Astrocyte (in vitro differentiated cells and primary cell): ENCODE measurements at places on chromosomes 12 and 14. TPM values are rescaled to one million over a fixed set of nuclear protein-coding genes. Genes with fewer than 3 reads are reported as not detected.

OR5AU1 gene
- total RNA-seq: not detected in 2 replicates

EIF2B1 gene
- total RNA-seq: 49.3 and 52.6 TPM in 2 replicates

SLC38A1 gene
- 141 and 160 TPM in 2 replicates for total RNA-seq

C3AR1 gene
- total RNA-seq: 7.1 and 8.3 TPM in 2 replicates

INHBE gene
- 24.6 and 37.5 TPM in 2 replicates for total RNA-seq

KRT8 gene
- 2,321 and 2,570 TPM in 2 replicates for total RNA-seq

SLC6A13 gene
- total RNA-seq: 2.4 and 2.6 TPM in 2 replicates

TBX3 gene
- 1.1 and 2.0 TPM in 2 replicates for total RNA-seq

APOLD1 gene
- total RNA-seq: 0.38 and 0.70 TPM in 2 replicates

KRT5 gene
- total RNA-seq: 0.25 TPM in 1 of 2 replicates, not detected in the other

SMAGP gene
- 1.3 and 3.6 TPM in 2 replicates for total RNA-seq

C14orf180 gene
- not detected in 2 replicates for total RNA-seq

HOXC6 gene
- not detected in 2 replicates for total RNA-seq

CCT2 gene
- 241 and 262 TPM in 2 replicates for total RNA-seq

SMIM41 gene
- total RNA-seq: 0.18 TPM in 1 of 2 replicates, not detected in the other

TAS2R8 gene
- total RNA-seq: not detected in 2 replicates

FITM1 gene
- total RNA-seq: 0.25 TPM in 1 of 2 replicates, not detected in the other

COX6A1 gene
- total RNA-seq: 388 and 394 TPM in 2 replicates

TARBP2 gene
- 40.4 and 51.1 TPM in 2 replicates for total RNA-seq

GXYLT1 gene
- total RNA-seq: 21.4 and 23.1 TPM in 2 replicates

MYL2 gene
- 0.48 TPM in 1 of 2 replicates, not detected in the other for total RNA-seq

DIO2 gene
- 2.1 and 4.7 TPM in 2 replicates for total RNA-seq

KITLG gene
- total RNA-seq: 15.9 and 21.7 TPM in 2 replicates

BATF gene
- total RNA-seq: not detected in 2 replicates

SAMD4A gene
- total RNA-seq: 68.2 and 69.0 TPM in 2 replicates

PMCH gene
- total RNA-seq: not detected in 2 replicates

KRT83 gene
- not detected in 2 replicates for total RNA-seq

TESPA1 gene
- 0.23 and 0.55 TPM in 2 replicates for total RNA-seq

IAPP gene
- total RNA-seq: not detected in 2 replicates

CLEC4D gene
- total RNA-seq: not detected in 2 replicates

KCNH3 gene
- total RNA-seq: 0.14 TPM in 1 of 2 replicates, not detected in the other

RPS6KA5 gene
- 0.99 and 1.0 TPM in 2 replicates for total RNA-seq

KERA gene
- not detected in 2 replicates for total RNA-seq

TAS2R31 gene
- 2.2 TPM in 2 replicates for total RNA-seq

WDHD1 gene
- total RNA-seq: 7.2 and 9.3 TPM in 2 replicates

ASIC1 gene
- 8.1 and 8.2 TPM in 2 replicates for total RNA-seq

DEPDC4 gene
- total RNA-seq: 1.3 and 1.7 TPM in 2 replicates

SLC8A3 gene
- 0.45 and 0.89 TPM in 2 replicates for total RNA-seq

PXN gene
- total RNA-seq: 126 and 151 TPM in 2 replicates

LHX5 gene
- 0.25 TPM in 1 of 2 replicates, not detected in the other for total RNA-seq

CD4 gene
- 0.54 and 0.72 TPM in 2 replicates for total RNA-seq

SLC15A4 gene
- total RNA-seq: 11.9 and 12.4 TPM in 2 replicates

CLEC2B gene
- total RNA-seq: not detected in 2 replicates

DBX2 gene
- total RNA-seq: not detected in 2 replicates

ENDOU gene
- total RNA-seq: not detected in 2 replicates

ANG gene
- 4.0 and 5.2 TPM in 2 replicates for total RNA-seq

SIX6 gene
- total RNA-seq: not detected in 2 replicates

SRGAP1 gene
- 15.2 TPM in 2 replicates for total RNA-seq

FSCB gene
- not detected in 2 replicates for total RNA-seq

KLRC4 gene
- total RNA-seq: 0.53 and 0.70 TPM in 2 replicates

LIN7A gene
- 1.6 and 2.2 TPM in 2 replicates for total RNA-seq

ZBTB42 gene
- total RNA-seq: 6.6 and 6.9 TPM in 2 replicates

PMEL gene
- total RNA-seq: 3.9 and 13.8 TPM in 2 replicates
